ENCODE measurements at places on chromosomes 12 and 14.

DNA sequence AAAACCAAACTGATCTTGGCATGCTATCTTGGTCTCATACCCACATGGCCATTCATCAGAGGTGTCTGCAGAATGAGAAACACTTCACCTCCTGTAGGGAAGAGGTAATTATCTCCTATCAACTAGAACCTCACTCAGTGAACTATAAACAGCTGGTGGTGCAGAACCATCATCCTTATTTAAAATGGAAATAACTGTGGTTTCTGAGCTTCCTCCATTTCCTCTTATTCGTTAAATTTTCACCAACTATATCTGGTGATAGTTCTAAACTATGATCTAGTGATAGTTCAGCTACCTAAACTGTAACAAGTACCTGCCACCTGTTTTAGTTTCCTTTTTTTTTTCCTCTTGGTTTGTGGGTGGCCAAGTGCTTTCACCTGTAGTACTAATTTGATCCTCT is 218.5 kb downstream of the FUT8 start:
- DNase-seq: no peak

DNA sequence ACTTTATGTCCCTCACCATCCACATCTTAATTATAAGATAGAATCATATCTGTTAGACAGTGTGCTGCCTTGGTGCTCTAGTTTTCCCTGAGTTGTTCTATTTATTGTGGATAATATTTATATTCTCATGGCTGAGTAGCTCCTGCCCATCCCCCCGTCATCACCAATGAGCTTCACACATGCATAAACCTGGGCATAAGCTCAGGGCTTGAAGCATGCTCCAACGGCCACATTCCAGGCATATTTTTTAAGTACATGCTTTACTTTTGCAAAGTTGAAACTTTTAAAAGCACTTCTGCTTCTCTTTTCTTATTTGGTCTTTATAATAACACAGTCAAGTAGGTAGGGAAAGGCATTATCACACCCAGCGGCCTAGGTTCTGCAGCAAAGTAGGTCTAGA is 3.4 kb upstream of the FBXO34 start:
- DNase-seq: no peak

- DNase-seq: no peak
Measured at GRCh38 chr12:6607751-6608591, 792 bp upstream of the CHD4 start.

GRCh38 chr14:34470319-34470718 is 8.3 kb upstream of the SPTSSA start:
- no peak for DNase-seq

DNA sequence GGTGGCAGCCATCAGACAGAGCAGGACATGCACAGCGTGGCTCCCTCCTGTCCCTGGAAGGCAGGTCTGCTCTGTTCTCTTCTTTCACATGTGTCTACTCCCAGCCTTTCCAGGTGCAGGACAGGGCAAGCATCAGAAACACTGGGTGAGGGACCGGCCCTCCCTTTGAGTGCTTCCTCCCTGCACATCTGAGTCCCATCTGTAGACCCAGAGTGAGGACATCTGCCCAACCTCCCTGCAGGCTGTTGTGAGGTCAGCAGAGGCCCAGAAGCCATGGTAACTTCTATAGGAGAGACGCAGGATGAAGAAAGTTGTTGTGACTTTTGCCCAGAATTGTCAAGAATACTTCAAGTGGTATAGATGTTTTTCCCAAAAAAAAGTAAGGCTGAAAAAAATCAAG is 282.7 kb downstream of the CACNA1C start:
- DNase-seq: no peak

DNA sequence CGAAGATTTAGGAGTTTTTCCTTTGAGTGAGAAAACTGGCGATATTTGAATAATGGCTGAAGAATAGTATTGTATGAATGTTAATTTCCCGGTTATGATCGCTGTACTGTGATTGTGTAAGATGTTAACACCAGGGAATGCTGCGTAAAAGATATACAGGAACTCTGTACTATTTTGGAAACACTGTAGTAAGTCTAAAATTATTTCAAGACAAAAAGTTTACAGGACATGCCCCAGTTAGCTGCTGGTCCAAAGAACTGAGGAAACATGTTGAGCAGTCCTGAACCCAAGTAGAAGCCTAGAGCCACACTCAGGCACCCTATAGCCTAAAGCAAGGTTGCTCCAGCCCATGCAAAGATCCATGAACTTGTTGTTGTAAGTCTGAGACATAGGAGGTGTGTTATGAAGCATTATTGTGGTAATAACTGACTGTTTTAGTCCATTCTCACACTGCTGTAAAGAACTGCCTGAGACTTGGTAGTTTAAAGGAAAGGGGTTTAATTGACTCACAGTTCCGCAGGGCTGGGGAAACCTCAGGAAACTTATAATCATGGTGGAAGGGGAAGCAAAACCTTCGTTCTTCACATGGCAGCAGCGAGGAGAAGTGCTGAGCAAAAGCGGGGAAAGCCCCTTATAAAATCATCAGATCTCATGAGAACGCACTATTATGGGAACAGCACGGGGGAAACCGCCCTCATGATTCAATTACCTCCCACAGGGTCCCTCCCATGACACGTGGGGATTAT is 99.8 kb upstream of the RESF1 start:
- DNase-seq: no peak
